ENCODE measurements at places on chromosomes 16 and 17.

DNA sequence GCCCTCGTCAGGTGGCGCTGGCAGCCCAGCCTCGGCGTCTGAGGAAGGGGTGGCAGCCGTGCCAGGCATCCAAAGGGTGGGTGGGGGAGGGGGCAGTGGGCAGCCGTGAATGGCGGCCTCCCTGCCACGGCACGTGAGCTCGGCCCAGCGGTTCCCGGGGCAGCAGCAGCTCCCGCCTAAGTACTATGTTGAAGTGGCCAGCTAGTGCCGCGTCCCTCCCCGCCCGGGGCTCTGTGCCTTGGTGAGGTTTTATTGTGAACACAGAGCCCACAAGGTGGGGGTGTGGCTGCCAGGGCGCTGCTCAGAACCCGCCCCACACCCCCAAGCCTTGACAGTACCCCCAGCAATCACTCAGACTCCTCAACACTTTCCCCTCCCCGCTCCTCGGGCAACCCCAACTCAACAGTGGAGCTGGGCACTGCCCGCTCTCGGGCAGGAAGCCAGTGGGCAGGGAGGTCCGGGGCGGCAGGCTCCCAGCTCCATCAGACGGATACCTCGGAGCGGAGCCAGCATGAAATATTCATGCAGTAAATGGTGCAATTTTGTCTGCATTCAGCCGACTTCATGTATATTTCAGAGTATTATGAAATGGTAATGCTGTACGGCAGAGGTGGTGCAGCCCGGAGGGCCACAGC, 80.4 kb downstream of the ENGASE start:
- no peak for DNase-seq

GRCh38 chr16:65373097-65373496, 251.2 kb upstream of the CDH11 start:
- no peak for DNase-seq

DNA sequence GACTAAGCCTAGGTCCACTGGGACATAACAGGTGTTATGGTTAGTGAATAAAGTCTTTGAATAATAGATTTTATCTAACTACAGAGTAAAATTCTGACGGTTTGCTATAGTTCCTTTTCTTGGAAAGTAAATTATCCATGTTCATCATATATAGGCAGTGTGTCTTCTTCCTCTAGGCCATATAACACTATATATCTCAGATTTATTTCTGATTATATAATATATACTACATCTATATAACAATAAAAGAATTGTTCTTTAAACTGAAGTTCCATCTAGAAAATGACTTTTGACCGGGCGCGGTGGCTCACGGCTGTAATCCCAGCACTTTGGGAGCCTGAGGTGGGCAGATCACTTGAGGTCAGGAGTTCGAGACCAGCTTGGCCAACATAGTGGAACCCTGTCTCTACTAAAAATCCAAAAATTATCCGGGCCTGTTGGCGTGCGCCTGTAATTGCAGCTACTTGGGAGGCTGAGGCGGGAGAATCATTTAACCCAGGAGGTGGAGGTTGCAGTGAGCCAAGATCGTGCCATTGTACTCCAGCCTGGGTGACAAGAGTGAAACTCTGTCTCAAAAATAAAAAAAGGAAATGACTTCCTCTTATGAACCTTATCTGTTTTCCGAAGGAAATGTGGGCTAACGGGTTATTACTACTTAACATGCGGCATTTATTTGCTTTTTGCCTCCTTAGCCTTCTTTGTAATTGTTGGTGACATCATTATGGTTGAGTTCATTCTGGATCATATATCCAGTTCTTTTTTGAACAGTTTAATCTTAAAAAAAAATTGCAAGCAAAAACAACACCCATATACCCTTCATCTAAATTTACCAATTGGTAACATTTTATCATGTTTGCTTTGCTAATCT, 29.2 kb downstream of the NOL11 start:
- DNase-seq = no peak

GRCh38 chr17:76553178-76553908, 13.5 kb downstream of the PRCD start:
- no peak for DNase-seq

DNA sequence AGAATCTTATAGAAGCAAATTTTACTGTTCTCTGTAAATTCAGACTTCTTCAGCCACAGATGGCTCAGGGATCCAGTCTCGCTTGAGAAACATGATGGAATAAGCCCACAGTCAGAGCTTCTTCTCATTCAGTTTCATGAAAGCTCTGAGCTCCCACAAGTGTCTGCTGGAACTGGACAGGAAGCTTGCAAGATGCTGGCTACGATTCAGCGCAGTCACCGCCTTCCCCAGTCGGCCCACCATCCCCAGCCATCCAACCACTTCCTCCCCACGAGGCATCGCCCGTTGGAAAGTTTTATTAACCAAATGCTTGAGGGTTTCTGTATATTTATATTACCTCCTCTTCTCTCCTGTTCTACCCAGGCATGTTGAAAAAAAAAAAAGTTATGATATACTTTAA, 171.7 kb downstream of the ZFHX3 start:
- peak; percentile 3 for DNase-seq

GRCh38 chr17:55140809-55141208, 124.0 kb upstream of the HLF start:
- no peak for DNase-seq
